ENCODE measurements at places on chromosomes 5 and 9. TPM values are rescaled to one million over a fixed set of nuclear protein-coding genes. Genes with fewer than 3 reads are reported as not detected.

Gene PAPPA
- 0.02 TPM for total RNA-seq

Gene LHX3
- not detected for total RNA-seq

Gene FGD3
- total RNA-seq = 0.10 TPM

Gene IFNA2
- not detected for total RNA-seq

Gene C9orf43
- 0.50 TPM for total RNA-seq

Gene INVS
- total RNA-seq = 46.2 TPM

Gene RFESD
- 5.3 TPM for total RNA-seq

Gene PRR16
- total RNA-seq = 1.9 TPM
